AG08396 (cell line): ENCODE measurements at places on chromosomes 5 and 9.

- peak; percentile 27 for DNase-seq
These were observed 1.7 kb downstream of the PRDM6 start for GRCh38 chr5:123090661-123091297.

DNA sequence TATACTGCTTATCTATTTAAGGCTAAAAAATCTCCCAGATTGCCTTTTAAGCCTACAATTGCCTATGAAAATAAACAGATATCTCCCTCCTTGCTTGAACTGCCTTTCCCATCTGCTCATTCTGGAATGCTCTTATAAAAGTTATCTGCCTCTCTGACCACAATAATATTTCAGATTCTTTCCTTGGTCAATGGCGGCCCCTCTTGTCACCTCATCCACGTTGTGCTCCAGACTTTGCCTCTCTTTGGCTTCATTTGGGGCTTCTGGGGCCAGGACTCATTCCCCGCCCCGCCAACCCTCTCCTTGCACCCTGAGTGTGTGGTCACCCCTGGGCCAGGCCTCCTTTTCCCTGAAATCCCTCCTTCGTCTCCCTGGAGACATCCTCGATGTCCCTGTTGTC, 110.0 kb upstream of the RPS23 start:
- peak; percentile 20 for DNase-seq

GRCh38 chr5:109028608-109029299, 281.1 kb downstream of the FER start:
- DNase-seq = no peak

DNA sequence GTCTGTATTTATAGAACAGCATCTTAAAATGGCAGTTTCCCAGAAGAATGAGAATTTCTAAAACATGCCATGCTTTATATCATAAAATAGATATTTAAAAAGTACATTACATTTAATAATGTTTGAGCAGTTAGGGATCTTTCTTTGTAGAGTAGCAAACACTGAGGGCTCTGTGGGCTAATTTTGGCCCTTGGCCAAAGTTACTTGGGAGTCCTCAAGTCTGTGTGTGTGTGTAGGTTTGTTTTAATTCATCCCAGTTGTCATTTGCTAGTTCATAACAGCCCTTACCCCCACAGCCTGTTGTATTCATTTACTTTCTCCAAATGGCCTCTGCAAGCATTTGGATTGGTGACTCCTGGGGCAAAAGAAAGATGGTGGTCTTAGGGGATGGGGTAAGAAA, 576.4 kb upstream of the SGCD start:
- DNase-seq = no peak

DNA sequence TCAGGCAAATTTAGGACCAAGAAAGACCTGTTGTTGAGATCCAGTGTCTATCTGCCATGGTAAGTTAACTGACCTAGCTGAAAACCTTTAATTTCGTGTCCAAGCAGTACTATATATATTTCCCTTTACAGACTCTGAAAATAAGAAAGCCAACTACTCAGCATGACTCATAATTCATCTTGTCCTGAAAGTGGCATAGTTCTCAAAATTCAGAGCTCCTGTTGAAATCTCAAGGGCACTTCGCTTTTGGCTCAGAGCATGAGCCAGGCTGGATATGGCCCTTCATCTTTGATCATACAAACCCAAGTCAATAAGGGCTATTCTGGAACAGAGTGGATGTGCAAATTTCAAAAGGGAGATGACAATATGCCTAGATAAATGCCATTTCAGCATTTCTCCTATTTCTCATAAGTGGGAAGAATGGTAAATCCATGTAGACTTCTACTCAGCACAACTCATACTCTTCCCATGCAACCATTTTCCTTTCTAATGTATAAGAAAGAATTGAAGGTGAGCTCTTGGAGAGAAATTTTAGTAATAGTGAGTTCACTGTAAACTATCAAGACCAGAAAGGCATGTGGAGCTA, 567.9 kb upstream of the DAB2 start:
- DNase-seq = no peak

GRCh38 chr9:22008384-22008716, 755 bp downstream of the CDKN2B start:
- DNase-seq = no peak

DNA sequence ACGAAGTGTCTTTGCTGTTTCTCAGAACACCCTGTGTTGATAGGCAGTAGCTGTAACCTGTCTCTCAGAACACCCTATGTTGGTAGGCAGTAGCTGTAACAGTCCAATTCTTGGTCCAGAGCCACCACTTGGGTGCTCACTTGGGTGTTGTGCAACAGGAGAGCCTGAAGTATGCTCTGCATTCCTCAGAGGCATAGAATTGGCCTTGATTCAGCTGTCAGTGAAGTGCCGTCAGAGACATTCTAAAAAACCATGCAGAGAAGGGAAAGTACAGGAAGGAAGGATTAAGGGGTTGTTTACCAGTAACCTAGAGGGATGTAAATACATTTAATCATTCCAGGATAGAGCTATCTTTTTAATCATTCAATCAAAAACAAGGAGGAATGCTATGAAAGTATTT, 231.2 kb downstream of the ARRDC3 start:
- DNase-seq = peak; percentile 81

GRCh38 chr9:131884222-131884621, 144.3 kb upstream of the RAPGEF1 start:
- DNase-seq = no peak

- DNase-seq = no peak
These were observed 71.7 kb downstream of the COL15A1 start for GRCh38 chr9:99015448-99015847.
